ENCODE measurements at places on chromosomes 5 and 9.

DNA sequence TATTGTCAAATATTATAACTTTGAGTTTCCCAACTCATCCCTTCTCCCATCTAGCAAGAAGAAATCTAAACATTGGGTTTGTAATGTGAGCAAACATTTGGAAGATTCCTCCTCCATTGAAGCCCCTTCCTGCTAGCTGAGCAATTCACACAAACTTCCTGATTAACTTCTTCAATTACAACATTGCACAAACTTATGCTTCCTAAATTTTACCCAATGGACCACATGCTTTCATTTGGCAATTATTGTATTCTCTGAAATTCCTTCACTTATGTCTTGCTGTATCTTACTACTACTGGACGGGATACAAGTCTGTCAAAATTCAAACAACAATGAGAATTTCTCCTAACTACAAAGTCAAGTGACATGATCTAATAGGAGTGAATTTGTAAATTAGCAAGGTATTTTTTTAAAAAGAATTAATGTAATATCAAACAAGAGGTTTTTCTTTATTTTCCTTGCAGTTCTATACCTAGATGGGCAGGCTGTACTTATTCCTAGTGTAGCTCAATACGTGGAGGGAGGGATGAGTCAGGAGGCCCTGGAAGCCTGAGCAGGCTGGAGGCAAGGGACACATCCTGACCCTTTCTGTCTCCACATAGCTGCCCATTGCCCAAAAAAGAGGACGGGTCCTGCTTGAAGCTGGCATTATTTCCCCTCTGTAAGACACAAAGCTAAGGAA is 11.8 kb upstream of the IFNW1 start:
- DNase-seq = no peak

DNA sequence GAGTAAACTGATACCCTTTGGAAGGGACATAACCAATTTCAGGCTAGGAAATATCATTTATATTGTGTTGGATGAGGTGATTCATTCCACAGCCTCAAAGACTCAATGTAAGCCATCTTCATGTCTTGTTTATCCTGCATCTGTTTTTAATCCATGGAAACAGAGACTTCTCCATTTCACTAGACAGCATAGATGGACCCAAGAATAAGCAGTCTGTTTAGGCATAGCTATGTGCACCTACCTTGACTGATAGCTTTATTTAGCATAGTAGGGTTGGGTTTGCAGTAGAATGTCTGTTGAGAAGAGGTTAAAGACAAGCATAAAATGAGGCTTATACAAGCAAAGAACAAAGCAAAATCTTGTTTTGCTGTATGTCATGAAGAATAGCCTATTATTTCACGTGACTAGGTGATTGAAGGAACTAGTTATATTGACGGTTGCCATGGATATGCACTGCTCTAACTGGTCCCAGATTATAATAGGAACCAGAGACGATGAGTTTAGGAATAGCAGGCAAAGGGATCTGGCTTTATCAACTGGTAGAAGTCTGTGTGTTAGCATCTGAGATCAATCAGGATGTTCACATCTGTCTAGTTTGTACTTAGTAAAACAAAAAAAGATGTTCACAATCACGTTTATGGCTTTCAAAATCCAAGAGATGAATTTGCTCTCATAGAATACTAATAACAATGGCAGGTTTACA is 154.8 kb upstream of the KLF9 start:
- no peak for DNase-seq

GRCh38 chr5:118468085-118468484 is 520.3 kb downstream of the DTWD2 start:
- DNase-seq = no peak

DNA sequence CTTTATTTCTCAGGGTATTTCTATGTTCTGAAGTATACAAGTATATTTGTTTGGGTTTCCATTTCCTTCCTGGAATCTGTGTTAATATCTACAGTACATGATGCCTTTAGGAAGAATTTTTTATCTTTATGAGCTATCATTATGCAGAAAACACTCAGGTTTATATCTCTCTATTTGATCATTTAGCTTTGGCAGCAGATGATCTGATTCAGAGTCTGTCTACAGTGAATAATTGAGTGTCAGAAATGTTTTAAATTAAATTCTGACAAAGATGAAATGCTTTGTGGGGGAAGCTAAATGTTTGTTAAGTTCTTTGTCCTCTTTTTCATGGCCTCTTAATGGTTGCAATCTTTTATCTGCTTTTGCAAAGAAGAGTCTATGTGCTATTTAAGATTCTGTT is 2141.0 kb upstream of the ACO1 start:
- no peak for DNase-seq

GRCh38 chr9:15370466-15371447 is 51.9 kb upstream of the SNAPC3 start:
- no peak for DNase-seq

DNA sequence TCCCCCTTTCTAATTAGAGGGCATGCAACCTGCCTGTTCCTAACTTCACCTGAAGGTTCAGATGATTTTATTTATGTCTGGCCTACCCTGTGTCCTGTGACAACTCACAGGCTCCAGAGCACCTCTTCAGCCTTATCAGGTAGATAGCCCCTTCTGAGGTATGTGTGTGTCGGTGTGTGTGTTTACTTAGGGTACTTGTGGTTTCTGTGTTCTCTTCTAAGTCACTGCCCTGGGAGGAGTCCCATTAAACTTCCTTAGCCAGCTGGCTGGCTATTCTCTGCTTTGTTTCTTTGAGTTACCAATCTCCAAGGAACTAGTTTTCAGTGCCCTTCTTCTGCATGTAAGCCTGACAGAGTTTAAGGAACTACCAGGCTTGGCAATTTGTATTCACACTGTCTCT is 74.9 kb downstream of the UNC13B start:
- DNase-seq = no peak

- DNase-seq = no peak
Measured at GRCh38 chr5:6822068-6822467, 108.8 kb downstream of the TENT4A start.

- DNase-seq = no peak
Measured at GRCh38 chr5:62268792-62269191, 37.2 kb upstream of the KIF2A start.

DNA sequence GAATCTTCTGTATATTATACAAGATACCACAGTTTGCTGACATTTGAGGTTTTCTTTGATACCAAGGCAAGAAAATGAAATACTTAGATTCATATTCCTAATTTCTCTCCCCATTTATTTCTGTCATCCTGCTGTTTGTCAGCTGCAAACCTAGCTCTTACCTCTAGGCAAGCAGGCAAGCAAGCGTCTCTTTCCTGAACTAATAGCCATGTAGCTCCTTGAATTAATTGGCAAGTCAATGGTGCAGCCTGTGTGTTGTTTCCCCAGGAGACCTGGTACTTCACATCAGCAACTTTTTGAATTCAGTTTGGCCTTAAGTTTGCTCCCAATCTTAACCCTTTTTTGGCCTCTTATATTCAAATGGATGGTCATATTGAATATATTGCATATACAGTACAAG is 573.6 kb upstream of the ARRDC3 start:
- no peak for DNase-seq

DNA sequence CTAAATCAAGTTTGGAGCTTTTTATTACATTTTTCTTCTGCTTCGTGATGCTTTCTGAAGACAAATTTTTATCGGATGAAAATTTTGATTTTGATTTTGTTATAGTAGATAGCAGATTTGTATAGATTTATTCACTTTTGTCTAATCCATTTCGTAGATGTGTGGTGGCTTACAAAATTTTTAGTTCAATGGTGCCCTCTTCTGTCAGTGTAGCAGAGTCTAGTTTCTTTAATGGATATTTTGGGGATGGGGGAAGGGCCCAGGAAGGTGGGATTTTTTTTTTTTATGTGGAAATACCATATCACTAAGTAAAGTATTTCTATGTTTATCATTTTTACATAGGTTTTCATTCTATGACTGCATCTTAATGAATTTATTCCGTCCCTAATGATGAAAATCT is 259.9 kb upstream of the TARS1 start:
- DNase-seq = no peak
